ENCODE measurements at places on chromosomes 16 and 17.

- DNase-seq = no peak
Observed at GRCh38 chr16:3780570-3780969, 63.2 kb upstream of the TRAP1 start.

DNA sequence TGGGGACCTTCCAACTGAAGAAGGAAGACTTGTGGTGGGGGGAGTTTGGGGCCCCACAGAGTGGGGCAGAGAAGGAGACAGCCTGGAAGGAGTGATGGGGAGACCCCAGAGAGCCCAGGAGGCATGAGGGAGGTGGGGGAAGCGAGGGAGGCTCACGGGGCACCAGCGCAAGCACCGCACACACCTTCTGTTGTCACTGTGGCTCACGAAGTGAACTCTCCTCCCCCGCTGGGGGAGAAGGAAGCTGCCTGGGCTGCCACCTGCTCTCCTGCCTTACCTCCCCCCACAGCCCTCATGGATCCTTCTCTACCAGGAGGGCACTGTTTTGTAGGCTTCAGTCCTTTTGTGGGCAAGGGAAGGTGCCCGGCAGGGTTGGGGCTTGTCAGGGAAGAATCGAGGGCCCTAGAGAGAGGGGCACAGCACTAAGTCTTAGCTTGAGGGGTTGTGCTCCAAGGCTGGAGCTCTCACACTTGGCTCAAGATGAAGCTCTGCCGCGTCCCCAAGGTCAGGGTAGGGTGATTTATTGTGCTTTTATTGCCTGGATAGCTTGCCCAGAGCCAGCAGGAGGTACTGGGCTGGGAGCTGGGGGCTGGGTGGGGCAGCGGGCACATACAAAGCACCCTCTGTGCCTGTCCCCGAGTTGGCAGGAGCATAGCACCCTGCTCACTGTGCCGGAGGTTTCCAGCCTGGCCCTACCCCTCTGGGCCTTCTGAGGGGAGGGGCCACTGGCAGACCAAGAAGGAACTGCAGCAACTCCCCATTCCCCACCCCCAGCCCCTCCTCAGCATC is 4.6 kb upstream of the STARD3 start:
- no peak for DNase-seq

DNA sequence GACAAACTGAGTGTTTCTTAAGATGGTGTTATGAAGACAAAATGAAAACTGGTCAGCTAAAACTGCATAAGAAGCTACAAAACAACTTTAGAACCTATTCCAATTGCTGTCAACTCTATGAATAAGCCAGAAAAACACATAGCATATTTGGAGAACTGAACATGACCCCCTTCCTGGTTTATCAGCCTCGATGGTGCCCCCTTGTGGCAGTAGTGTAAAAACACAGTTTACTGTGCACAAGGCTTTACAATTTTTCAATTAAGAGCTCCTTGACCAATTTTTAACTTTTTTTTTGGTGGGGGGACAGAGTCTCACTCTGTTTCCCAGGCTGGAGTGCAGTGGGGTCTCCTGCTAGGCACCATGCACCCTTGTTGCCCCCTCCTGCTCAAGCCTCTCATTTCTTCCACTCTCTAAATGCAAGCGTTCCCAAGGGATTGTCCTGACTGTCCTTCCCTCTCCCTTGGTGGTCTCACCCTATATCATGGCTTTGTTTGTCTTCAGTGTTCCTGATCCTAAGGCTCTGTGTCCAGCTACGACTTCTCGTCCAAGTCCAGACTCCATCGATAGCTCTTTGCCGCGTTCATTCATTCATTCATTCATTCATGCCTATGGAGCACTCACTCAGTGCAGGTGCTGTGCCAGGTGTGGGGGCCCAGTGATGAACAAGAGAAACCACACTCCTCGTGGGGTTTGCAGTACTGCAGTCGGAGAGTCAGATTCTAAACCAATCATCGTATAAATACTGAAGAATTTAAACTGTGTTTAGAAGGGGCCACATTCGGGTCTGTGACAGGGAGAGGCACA is 7.5 kb downstream of the EIF1 start:
- DNase-seq = peak; percentile 83

DNA sequence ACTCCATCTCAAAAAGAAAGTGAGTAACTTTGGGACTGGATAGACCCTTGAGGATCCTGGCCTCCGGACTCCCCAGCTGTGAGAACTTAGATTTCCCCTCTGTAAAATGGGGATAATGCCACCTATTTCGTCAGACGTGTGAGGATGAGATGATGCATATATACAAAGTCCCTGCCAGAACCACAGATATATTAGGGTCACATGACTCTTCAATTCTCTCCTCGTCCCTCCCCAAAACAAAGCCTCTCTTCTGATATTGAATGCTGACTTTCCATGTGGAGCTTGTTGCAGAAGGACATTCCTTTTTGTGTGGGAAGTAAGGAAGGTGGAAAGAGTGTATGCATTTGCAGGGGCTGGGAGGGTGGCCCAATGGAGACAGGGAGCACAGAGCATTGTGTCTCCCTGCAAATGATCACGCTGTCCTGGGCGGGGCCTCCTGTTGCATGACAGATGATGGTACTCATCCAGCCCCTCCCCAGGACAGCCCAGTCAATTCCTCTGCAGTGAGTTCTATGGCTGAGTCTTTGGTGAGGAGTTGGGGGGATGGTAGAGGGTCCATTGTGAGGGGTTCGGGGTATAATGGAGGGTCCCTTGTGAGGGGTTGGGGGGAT is 35.1 kb upstream of the MGAT5B start:
- DNase-seq = no peak

DNA sequence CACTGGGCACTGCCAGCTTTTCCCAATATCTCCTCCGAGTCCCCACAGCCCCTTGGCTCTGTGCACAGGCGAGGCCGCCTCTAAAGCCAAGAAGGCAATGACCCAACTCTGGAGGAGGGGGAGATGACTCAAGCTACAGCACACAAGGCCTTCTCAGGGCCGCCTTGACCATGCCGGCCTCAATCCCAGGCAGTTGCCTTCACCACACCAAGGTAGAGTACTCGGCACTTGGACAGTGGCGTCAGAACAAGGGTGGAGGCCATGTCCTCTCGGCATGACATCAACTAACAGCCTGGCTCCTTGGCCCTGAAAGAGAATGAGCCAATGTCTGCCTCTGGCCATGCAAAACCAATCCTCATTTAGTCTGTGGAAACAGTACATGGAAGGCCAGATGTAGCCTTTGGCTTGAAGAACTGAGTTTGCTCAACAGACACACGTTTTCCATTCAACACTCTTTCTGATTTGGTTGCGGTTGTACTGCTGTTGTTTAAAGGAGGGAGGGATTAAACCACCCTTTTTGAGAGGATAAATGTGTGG is 139.6 kb downstream of the XYLT1 start:
- DNase-seq = no peak

DNA sequence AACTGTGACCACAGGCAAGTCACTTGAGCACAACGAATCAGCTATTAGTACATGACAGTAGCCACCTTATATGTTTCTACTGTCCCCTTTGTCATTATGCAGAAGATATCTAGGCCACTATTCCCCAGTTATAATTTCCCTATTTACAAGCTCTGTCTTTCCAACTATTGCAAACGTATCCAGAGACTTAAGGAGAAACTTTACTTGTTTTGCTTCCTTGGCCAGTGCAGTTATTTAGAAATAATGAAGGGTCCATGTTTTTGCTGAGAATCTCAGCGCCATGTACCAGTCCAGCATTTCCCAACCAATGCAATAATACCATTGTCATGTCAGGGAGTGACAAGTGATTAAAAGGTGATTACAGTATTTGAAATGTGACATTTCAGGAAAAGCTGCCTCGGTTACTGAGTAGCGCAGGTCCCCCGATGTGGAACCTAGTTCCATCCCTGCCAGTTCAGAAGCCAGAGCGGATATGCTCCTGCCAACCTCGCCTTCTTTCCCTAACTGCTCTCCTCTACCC is 743 bp downstream of the ZNF624 start:
- no peak for DNase-seq

DNA sequence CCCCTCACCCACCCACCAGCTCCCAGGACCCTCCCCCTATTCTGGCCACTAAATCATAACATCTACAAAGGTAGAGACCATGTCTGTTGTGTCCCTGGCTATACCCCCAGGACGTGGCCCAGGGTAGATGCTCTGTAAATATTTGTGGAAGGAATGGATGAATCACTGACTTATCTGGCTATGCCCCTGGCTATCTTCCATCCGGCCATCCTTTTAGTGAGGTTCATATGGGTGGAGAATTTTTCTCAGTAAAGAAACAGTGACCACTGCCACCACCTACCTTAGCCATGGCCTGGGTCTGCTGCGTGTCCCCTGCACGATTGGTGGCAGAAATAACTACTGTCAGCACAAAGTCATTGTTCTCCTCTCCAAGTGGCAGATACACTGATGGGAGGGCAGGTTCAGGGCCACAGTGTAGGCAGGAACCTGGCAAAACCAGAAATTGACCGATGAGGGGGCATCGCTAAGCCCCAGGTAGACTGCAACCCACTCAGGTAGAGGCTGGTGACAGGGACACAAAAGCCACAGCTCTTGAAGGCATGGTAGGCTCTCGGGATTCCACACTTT is 63.1 kb upstream of the BCO1 start:
- no peak for DNase-seq

DNA sequence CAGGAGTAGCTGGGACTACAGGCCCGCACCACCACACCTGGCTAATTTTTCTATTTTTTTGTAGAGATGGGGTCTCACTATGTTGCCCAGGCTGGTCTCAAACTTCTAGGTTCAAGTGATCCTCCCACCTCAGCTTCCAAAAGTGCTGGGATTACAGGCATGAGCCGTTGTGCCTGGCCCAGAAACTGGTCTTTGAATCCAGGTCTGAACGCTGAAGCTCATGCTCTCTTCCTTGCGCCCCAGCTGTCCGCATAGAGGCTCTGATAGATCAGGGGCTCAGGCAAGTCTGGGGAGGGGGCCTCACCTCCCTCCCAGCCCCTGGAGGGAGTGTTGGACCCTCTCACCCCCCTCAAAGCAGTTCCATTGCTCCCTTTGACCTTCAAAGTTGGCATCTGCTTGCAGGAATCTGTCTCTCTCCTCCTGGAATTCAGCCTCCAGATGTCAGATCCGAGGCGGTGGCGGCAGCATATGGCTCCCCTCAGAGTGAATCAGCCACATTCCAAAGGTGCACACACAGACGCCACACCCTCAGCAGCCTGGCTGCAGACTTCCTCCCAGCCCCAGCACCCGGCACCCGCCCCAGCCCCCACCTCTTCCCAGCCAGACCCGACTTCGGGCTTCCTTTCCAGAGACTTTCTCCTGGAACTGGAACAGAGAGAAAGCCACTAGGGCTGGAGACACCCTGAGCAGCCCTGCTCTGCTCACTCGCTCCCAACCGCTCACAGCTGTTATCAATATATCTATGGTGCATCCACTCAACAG is 16.9 kb upstream of the GLIS2 start:
- no peak for DNase-seq

GRCh38 chr16:59909262-59909661 is 1175.1 kb upstream of the GOT2 start:
- DNase-seq = no peak

GRCh38 chr17:76095943-76096342 is 7.6 kb downstream of the EXOC7 start:
- DNase-seq = no peak

DNA sequence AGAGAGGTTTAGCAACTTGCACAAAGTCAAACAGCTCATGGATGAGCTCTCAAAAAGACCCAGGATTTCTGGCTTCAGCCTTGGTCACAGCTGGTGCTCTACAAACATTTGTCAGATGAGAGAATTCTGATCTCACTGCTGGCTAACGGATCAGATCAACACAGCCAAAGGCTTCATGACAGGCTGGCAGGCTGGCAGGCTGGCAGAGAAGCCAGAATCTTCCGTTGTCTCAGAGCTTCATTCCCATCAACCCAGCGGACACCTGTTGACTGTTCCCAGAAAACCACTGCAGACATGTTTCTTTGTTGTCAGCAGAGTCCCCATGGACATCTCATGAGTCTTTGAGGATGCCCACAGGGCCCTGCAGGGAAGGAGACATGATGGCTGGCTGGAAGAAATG is 303.8 kb upstream of the ASIC2 start:
- no peak for DNase-seq

GRCh38 chr16:4097826-4098240 is 18.4 kb downstream of the ADCY9 start:
- DNase-seq = no peak
